T-helper 17 cell (primary cell): ENCODE measurements at places on chromosomes 3 and 15.

- no peak for DNase-seq
Measured at GRCh38 chr3:178318941-178319816, 217.1 kb upstream of the KCNMB2 start.

- no peak for DNase-seq
Measured at GRCh38 chr3:112814266-112814665, 32.4 kb downstream of the CD200R1L start.

DNA sequence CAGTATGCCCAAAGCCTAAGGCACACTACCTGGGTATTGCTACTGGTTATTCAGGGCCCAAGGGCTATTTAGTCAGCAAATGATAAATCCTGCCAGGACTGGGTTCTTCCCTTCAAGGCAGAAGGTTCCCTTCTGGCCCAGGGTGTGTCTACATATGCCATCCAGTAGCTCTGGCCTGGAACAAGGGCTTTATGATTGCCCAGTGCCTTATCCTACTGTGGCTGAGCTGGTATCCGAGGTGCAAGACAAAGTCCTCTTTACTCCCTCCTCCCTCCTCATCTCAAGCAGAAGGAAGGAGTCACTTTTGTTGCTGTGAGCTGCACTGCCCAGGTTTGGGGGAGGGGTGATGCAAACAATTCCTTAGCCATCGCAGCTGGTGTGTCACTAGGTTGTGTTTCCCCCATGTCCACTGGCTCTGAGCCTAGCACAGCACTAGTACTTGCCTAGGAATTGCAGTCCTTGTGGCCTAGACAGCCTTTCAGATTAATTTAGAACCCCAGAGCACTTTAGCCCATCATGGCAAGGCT is 221.8 kb upstream of the TGFBR2 start:
- no peak for DNase-seq

DNA sequence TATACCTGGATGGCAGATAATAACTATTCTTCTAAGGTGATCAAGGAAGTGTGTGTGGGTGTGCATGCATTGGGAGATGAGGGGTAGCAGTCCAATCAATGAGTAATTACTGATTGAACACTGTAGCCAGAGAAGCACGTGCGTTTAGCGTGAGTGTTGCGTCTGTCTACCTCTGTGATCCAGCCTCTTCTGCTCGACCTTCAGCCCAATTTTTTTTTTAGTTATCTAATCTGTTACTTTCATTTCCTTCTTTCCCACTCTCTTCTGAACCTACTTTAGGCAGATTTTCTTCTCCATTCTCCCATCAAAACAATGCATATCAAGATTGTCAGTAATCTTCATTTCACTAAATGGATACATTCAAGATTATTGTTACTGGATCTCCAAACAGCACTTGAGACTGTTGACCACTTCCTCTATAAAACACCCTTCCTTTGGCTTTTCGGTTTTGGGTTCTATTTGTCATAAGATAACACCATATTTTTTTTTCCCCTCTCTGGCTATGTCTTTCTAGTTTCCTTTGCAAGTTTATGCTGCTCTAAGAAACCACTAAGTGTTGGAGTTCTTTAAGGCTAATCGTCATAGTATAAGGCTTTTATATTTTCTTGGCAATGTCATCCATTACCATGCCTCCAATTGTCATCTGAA is 41.0 kb downstream of the MCTP2 start:
- no peak for DNase-seq

GRCh38 chr3:197216169-197216860 is 82.1 kb downstream of the DLG1 start:
- no peak for DNase-seq

GRCh38 chr3:137998121-137999042 is 11.6 kb upstream of the CLDN18 start:
- no peak for DNase-seq

DNA sequence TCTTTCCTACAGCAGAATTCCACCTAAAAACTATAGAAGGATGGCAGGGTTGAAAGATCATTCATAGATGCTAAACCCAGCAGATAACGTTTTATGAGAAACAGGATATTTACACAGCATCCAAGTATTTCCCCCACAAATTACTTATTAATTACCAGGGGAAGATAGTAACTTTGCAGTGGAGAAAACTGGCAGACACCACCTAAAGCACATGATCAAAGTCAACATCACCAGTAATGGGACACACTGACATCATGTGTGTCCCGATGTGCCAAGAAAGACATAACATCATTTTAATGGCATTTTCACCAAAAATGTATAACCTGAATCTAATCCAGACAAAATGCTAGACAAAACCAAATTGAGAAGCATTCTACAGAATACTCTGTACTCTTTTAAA is 220.4 kb upstream of the THBS1 start:
- DNase-seq: no peak

DNA sequence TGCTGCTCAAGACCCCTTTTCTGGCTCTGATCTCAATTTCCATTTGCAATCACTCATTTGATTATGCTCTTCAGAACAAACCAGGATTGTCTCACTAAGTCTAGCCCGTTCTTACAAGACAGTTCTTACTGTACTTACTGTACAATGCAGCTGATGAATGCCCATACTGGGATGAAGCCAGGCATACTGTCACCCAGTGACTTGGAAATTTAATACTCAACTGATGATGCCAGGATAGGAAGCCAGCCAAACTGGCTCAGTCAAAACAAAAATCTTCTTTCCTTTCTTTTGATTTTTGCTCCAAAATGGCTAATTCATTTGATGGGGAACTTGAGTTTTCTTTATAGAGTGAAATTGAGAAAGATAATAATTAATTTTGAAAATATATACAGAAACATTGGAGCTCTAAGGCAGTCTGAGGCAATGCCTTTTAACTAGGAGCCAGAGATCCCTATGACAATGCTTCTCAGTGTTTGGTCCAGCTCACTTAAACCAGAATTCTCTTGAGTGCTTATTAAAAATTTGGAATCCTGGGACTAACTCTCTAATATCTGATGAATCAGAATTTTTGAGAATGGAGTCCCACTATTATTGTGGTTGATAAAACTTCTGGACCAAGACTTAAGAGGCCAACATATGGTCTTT is 265.6 kb upstream of the THBS1 start:
- no peak for DNase-seq

DNA sequence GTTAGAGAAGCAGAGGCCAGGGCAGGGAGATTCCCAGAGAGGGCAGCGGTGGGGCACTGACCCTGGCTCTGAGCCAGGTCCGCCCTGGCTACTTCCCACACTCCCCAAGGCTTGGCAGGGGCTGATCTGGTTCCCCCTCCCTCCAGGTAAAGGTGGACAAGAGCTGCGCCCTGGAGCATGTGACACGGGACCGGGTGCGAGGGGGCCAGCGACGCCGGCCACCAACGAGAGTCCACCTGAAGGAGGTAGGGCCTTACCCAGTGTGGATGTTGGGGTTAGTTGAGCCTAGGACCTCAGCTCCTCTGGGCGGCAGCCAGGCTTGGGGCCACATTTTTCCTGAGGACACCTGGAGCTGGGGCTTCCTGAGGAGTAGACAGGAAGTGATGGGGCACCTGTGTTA is 19.6 kb downstream of the PLEKHO2 start:
- DNase-seq: no peak

DNA sequence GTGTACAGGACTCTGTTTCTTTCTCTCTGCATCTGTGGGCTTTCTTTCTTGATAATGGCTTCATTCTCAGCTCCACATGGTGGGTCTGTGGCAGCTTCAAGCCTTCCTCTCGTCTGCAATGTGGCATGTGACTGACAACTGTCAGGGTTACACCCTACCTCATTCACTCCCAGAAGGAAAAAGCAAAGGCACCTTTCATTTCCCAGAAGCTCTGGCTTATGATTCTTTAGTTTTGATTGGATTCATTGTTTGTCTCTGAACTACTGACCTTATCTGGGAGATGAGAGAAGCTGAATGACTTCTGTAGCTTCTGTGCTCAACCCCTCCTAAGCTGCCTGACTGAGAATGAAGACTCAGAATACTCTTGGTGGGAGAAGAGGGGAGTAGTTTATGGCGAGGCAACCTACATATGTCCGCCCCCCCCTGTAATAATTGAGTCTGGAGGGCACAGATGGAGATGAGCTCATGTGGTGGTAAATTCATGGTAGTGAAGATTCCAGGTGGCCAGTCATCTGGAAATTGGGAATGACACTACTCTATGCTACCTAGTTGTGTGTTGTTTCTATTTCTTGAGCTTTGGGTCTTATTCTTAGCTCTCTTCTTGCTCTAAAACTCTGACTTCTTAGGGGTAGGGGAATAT is 38.4 kb downstream of the KCNAB1 start:
- DNase-seq: no peak

- no peak for DNase-seq
Measured at GRCh38 chr3:128167973-128168674, 14.8 kb downstream of the EEFSEC start.

GRCh38 chr15:68352401-68353062 is 75.0 kb downstream of the FEM1B start:
- no peak for DNase-seq

DNA sequence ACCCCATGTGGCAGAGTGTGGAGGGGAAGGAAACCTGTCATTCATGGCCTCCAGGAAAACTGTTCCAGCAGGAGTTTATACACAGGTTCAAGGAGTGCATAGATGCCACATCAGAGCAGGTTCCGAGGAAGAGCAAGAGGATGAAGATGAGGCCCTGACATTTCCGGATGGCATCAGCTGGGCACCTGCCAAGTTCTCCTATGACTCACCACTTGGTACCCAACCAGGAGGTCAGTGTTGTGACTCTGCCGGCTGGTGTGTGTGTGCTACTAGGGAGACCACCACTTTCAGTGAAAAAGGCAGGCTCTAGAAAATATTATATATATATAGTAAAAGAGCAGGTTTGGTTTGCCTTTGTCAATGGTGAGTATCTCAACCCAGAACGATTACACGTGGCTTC is 69.3 kb downstream of the NTRK3 start:
- DNase-seq: no peak

- DNase-seq: no peak
Measured at GRCh38 chr3:179005706-179006105, 65.9 kb downstream of the ZMAT3 start.

DNA sequence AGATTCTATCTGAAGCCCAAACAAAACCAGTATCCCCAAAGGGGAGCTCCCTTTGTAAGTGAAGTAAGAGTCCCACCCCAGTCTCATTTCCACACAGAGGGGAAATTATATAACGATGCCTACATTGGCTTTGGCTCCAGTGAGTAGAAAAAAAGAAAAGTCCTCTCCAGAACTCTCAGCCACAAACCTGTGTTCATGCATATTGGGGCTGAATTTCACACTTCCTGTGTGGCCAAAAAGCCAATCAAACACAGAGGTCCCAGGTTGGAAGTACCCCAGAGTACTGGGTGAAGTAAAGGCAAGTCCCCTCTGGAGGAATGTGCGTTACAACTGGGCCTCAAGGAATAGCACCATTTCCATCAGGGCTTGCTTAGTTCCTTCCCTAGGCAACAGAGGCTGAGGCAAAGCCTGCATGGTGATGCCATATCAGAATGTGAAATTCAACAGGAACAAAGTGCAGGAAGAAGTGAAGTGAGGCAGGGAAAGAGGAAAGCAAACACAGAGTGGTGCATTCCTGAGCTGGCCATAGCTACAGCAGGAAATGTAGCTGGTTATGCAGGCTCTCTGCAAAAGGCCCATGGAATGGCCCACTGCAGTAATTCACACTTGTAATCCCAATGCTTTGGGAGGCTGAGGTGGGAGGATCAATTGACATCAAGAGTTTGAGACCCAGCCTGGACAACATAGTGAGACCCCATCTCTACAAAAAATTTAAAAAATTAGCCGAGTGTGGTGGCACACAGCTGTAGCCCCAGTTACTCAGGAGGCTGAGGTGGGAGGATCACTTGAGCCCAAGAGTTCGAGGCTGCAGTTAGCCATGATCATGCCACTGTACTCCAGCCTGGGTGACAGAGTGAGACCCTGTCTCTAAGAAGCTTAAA is 16.6 kb upstream of the CX3CR1 start:
- DNase-seq: no peak

DNA sequence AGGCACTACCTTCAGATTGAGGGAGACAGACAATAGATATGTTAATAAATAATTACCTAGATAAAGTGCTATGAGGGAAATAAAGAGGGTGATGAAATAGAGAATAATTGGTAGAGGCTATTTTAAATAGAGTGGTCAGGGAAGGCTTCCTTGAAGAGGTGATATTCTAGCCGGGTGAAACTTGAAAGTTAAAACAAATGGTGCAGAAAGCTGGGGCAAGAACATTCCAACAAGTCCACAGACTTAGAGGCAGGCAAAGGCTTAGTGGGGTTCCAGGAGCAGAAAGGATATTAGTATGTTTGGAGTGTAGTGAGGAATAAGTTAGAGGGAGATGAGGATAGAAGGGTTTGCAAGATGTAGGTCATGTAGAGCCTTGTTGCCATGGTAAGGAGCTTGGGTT is 10.1 kb downstream of the HACD3 start:
- DNase-seq: no peak

DNA sequence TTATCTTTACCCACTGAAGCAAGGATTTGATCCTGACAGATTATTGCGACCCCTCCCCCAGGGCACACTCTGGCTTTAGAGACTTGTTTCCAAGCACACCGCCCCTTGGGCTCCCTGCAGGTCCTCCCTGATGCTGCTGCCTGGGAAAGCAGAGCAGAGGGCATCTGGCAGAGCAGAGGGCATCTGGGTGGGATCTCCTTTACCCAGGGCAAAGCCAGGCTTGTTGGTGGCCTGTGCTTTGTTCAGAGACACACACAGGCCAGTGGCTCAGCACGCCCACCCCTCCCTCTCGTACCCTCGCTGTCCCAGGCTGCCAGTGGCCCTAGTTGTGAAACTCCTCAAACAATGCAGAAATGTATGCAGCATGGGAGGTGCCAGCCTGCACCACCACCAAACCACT is 4.8 kb downstream of the KLF13 start:
- DNase-seq: no peak

DNA sequence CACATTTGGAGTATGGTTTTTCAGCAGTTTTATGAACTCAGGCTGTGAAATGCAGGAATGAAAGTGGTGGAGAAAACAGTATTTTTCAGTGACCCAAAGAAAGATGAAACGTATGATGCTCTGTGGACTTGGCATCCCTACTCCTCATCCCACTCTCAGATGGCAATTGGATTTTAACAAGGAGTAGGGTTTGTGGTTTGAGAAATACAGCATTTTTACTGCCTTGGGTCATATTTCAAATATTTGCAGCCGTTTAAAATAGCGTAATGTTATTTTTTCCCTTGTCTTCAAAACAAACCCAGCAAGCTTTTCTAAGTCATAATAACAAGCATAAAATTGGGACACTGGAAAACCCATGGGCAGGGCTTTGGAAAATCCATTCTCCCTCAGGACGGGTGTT is 117.2 kb upstream of the LRIG1 start:
- no peak for DNase-seq

DNA sequence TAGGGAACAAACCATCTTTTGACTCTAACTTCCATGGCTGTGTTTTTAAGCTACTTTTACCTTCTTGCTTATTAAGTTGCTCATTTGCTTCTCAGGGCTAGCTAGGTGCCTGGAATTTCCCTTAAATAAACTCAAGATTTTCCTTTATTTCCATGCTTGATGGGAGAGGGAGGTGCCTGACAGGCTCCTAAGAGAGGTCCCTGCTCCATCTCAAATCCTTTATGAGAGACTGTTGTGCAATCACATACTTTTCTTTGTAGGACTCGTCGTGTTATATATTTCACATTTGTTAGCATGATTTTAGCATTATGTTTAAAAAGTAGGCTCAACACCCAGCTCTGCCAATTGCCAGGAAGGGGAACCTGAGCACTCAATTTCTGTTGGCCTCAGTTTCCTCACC is 95.7 kb downstream of the SAMMSON start:
- DNase-seq: no peak

GRCh38 chr3:179964890-179965289 is 71.8 kb downstream of the PEX5L start:
- no peak for DNase-seq
